ENCODE measurements at places on chromosomes 5 and 9.

DNA sequence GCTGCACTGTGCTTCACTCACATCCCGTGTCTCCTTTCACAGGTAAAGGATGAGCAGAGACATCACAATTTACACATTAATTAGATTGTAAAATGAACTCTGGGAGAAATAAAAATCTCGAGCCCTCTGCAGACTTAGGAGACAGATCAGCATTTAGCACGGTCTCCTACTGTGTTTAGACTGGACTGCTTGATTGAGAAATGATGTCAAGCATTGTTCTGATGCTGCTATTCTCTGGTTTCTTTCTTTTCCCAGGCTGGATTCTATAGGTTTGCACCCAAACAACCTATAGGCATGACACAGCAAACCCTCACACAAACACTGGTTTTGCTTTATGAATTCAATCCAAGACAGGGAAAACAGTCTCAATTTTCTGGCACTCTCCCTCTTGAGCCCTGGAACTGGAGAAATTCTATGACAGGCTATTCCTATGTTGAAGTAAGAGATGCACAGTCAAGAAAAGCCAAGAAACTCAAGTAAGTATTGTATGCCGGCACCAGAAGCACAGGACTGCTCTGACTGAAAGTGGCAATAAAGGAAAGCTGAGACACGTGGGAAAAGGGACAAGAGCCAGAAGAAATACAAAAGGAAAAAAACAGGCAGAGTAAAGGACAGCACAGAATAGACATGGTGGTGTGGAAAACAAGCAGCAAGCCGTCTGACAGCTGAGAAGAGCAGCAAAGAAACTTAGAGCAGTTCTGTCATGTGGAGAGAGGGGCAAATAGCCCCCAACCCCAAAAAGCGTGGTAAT lies 24.8 kb upstream of the ERAP2 start:
- DNase-seq, result no peak

GRCh38 chr9:130539420-130540223 lies 39.8 kb upstream of the FUBP3 start:
- peak; percentile 96 for DNase-seq

DNA sequence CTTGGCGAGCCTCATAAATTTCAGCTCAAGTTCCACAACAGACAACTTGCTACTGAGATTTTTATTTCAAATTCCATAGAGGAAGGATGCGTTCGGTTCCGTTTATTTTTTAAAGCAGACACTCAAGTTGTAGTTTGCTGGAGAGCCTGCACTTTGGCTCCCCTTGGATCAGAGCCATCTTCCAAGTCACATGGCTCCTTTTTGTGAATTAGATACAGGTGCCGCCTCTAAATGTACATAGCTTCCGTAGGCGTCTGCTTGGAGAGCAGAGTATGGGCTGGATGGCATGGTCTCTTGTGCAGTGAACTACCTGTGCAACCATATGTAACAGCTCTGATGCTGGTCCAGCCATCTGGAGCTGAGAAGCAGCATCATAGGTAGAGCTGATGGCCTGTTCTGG lies 73.9 kb upstream of the WWC1 start:
- DNase-seq, result no peak

DNA sequence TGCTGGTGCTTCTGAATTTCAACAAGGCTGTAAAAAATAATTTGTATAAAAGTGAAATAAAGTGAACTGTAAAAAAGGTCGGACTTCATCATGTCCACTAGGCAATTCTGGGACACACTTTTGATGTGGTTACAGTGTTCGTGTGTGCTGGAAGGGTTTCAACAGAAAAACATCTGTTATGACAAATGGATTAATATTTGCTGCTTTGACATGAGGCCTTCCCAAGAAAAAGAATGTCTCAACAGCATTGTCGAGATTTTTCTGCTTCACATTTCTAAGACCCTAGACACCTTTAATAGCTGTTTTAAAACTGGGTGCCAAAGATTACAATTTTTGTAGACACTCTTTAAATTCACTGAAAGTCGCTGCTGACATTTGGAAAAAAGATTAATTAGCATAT lies 216.6 kb downstream of the SLC12A2 start:
- no peak for DNase-seq

DNA sequence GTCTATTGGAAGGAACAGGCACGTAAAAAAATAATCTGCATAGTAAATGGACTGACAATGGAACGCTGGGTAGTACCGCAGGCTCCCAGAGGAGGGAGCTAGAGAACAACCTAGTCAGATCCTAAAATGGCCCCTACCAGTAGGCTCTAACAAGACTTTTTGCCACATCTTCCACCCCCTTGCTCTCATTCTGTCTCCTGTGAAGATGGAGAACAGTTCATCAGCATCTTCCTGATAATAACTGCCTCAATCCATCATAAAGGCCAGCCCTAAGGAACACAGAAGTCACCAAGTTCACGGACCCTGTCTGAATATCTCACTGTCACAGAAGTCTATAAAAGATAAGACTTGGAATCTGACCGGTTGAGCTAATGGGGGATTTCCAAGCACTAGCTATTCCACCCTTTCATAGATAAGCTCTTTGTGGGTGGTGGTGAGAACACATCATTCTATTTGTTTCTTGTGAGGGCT lies 133.4 kb downstream of the SLC1A3 start:
- peak; percentile 84 for DNase-seq

DNA sequence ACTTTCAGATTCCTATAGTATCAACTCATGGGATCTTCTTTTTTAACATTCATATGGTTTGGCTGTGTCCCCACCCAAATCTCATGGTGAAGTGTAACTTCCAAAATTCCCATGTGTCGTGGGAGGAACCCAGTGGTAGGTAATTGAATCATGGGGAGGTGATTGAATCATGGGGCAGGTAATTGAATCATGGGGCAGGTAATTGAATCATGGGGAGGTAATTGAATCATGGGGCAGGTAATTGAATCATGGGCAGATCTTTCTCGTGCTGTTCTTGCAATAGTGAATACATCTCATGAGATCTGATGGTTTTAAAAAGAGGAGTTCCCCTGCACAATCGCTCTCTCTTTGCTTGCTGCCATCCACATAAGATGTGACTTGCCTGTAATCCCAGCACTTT lies 21.8 kb upstream of the AGGF1 start:
- peak; percentile 46 for DNase-seq

DNA sequence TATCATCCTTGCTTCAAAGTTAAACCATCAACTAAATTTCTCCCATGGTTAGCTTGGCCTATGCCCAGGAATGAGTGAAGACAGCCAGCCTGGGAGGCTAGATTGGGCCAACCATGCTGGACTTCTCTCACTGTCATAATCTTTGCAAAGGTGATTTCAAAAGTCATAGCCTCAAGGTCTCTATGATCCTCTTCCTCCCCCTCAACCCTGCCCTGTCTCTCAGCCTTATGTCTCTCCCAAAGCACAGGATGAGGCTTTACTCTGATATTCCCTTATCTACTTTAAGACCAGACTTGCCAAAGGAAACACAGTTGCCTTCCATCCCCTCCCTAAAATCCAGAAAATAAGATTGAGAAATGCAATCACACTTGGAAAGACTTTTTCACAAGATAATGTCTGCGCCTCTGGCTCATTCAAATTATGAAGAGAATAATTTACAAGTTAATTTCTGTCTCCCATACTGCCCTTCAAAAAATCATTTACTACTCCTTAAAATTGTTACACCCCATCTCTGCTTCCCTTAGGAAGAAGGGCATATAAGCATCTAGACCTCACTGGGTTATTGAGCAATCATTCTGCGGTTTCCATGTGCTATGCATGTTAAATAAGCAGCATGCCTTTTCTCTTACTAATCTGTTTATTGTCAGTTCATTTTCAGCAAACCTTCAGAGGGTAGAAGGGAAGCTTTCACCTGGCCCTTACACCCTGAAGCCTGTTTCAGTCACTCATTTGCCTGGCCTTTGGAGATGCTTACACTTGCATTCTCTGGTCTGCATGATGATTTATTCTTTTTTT lies 113.8 kb upstream of the ANKRD55 start:
- peak; percentile 96 for DNase-seq

DNA sequence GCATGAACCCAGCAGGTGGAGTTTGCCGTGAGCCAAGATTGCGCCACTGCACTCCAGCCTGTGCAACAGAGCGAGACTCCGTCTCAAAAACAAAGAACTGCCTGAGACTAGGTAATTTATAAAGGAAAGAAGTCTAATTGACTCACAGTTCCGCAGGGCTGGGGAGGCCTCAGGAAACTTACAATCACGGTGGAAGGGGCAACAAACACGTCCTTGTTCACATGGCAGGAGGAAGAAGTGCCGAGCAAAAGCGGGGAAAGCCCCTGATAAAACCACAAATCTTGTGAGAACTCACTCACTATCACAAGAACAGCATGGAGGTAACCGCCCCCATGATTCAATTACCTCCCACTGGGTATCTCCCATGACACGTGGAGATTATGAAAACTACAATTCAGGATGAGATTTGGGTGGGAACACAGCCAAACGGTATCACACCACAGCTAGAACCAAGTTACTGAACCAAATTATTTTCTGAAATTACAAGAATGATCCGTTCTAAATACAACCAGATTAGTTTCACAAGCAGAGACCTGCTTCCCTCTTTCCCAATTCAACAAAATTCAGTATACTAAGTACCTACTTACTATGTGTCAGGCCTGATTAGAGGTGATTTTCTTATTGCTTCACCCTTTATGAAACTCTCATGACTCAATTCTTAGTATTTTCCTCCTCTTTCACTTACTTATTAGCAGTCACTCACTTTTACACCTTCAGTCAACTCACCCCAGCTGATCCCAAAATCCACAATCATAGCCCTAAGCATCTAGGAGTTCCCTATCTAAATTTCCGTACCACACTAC lies 8.4 kb downstream of the UBTD2 start:
- DNase-seq, result peak; percentile 93

Measured in epithelial cell of esophagus (primary cell).